ENCODE measurements at places on chromosomes 4 and X.

- DNase-seq, result no peak
These were observed 51.1 kb downstream of the SH3KBP1 start for GRCh38 chrX:19836337-19836736.

DNA sequence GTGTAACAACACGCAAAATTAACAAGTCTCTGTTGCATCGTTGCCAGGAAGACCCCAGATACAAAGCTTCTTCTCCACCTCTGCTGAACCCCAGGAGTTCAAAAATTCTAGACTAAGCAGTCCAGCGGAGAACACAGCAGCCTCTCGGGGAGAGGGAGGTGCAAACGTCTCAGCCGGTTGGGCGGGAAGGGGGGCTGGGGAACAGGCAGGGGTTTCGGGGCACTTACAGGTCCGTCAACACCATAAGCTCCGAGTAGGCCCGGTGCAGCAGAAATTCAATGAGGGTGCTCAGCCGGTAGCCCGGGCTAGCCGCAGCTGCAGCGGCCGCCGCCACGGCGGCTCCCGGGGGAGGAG, 394 bp downstream of the MED14 start:
- no peak for DNase-seq

DNA sequence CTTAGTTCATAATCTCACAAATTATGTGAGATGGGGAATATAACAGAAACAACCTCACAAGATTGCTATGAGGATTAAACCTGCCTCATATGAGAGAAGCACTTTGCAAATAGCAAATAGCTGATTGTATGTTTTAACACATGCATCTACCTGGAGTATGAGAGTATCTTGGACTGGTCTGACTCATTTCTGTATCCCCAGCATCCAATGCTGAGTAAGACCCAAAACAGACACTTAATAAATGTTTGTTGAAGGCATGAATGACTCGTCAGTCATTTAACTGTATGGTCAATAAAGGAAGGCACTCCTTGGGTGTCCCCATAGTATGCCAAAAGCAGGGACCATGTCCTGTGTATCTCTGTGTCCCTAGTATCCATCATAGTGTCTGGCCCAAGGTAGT, 350.9 kb upstream of the F9 start:
- no peak for DNase-seq

GRCh38 chr4:26884486-26884988, 23.9 kb downstream of the STIM2 start:
- DNase-seq, result no peak

DNA sequence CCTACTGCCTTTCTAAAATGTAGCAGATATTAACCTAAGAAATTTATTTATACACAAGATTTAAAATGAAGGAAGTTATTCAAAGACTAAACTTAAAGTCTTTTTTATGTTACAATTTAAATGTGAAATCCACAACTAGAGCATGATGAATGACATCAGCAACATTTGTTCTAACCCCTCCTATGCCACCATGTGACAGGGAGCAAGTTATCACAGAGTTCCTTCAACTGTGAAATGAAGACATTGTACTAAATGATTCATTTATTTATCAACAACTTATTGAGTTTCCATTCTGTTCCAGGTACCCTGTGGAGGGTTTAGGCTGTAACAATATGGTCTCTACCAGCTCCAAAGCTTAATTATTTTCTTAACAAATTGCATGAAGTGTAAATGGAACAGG, 76.9 kb downstream of the SLC39A8 start:
- DNase-seq, result no peak

GRCh38 chr4:94962484-94962883, 204.7 kb downstream of the BMPR1B start:
- no peak for DNase-seq

GRCh38 chr4:54719378-54719777, 61.6 kb downstream of the KIT start:
- no peak for DNase-seq

GRCh38 chr4:139602776-139603360, 46.8 kb upstream of the SETD7 start:
- DNase-seq, result no peak

GRCh38 chr4:152211936-152212653, 323.8 kb downstream of the FBXW7 start:
- DNase-seq, result no peak

DNA sequence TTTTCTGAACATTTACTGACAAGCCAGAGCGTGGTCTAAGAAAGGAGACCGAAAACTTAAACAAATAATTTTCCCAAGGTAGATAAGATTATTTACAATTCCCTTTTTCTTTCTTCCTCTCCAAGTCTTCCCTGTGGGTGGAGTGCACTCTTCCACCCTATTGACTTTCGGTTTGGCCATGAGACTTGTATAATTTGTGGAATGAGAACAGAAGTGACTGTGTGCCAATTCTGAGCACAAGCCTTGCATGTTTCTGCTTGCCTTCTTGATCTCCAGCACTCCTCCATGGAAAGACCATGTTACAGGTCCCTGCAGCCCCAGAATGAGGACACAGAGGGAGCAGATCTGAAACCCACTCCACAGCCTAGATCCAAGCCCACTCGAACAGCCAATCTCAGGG, 150.0 kb upstream of the HPGD start:
- no peak for DNase-seq

GRCh38 chr4:40122941-40123340, 66.3 kb downstream of the N4BP2 start:
- no peak for DNase-seq

DNA sequence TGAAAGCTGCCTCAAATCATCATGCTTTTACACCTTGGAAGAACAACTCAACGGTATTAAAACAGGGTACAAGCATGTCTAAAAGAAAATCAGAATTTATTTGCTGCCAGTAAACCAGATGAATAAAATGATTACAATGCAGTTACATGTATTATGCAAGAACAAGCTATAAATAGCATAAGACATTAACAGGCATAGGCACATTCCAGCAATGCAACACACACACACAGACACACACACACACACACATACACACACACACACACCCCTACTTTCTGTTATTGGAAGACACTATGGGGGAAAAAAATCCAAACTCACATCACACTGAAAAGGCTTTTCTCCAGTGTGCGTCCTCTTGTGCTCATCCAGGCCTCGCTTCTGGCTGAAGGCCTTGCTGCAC, 212.5 kb downstream of the PRDM5 start:
- DNase-seq, result no peak

DNA sequence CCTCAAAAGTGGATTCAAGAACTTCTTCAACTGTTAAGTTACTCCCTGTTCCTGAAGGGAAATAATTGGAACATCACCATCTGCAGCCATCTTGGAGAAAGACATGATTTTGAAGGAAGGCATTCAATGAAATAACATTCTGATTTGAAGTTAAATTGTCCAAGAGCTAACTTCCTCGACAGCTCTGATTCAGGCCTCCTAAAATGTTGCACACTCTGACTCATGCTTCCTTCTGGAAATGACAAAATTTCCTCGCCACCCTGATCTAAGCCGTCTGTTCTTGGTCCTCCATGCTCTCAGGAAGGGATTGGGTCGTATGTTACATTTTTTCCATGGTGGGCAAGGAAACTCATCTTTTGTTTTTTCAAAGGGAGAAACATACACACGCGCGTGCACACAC, 496.9 kb upstream of the DIPK2B start:
- DNase-seq, result no peak

DNA sequence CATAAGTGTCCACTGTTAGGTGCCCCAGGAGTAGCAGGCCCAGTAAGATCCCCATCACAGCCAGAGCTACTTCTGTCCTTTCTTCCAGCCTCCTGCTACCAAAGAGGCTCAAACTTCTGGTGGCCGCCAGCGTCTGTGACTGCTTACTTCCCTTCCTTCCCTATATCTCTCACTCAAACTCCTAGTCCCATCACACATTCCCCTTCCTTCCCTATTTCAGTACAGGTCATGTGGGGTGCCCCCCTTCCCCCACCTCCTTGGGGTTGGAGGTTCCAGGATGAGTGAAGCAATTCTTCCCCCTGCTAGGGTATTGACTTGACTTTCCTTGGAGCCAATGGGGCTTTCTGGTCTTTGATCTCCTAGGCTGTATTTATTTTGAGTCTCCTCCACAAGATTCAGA, at the start of gene VSIG4:
TSS of gene VSIG4 (minus strand) at position 137 of the 400 bp plus-strand sequence. CDS start at position 55, 82 bp downstream.
- DNase-seq, result no peak

DNA sequence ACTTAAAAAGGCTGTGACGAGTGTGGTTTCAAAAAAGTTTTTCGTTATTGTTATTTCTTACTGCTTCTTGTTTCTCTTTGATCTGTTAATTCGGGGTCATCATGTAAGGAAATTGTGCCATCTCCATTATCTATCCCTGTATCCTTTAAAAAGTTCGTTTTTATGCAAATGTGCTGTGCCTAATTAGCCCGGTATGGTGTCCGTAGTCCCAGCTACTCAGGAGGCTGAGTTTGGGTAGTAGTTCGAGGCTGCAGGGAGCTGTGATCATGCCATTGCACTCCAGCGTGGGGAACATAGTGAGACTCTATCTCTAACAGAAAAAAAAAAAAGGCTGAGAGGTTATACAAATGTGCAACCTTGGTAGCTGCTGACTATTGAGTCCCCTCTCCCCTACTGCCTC, 45.1 kb downstream of the ARL9 start:
- DNase-seq, result no peak

- no peak for DNase-seq
These were observed 9.6 kb downstream of the CC2D2A start for GRCh38 chr4:15479089-15479912.

DNA sequence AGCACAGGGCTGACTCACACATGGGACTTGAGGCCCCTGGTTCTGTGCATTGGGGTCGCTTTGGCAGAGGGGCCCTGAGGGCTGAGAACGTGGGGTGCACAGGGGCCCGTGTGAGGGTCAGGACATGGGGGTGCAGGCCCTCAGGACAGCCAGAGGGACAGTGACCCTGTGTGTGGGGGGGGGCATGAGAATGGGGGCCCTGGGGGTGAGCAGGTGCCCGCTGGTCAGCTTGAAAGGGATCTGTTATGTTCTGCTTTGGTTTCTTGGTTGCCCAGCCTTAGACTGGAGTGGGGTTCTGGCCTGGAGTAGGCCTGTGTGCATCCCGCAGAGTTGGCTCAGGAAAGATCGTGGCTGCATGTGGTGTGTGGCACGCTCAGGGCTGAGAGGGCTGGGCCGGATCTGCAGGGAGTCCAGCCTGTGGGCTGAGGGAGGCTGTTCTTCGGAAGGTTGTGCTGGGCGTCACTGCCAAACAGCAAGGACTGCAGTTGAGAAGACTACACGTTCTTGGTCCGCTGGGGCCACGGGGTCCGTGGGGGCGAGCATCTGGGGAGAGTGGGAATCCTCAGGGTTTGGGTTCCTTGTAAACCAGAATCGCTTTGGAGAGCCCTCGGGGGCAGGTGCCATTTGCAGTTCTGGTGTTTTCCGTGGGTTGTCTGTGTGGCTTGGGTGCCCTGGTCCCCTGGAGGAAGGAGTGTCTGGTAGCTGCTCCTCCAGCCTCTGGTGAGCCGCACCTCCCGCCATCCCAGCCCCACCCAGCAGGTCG, 15.2 kb upstream of the UVSSA start:
- DNase-seq, result no peak

GRCh38 chr4:107824350-107825071, at the start of gene SGMS2:
SGMS2 (plus strand) TSS chr4:107824932; CDS start chr4:107895554, 70,622 bp downstream.
- DNase-seq, result peak; percentile 45

GRCh38 chr4:69224891-69225290, 10.3 kb upstream of the UGT2B11 start:
- DNase-seq, result no peak

DNA sequence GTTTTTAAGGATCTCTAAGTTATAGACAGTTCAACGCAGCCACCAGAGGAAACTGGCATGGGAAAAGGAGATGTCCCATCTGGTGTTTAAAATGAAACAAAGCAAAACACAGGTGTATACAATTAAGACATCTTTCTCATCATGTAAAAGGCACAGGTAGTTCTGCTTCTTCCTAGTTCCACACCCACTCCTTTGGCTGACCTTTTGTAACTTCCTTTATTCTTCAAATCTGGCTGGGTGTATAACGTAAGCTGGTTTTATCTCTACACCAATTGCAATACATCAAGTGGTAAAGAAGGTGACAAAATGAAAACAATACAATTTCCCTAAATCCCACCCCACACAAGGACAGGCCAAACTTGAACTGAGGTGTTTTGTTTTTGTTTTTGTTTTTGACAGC, 27.3 kb upstream of the FBXW7 start:
- DNase-seq, result no peak

GRCh38 chr4:105543881-105544280, 8.5 kb upstream of the ARHGEF38 start:
- DNase-seq, result no peak

DNA sequence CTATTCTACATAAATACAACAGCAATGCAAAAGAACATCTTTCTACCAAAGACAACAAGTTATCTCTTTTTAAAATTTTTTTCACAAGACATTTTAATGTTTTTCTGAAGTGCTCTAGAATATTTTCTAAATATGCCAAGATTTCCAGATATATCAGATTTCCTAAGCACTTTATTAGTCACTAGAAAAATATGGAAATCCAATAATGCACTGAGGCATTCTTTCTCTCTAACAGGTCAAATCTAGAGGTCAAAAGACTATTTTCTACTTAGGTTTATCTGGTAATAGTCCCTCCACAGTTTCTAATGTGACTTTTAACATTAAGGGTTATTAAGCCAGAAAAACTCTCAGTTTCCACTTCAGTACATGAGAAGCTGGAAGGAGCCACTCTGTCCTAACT, 1041.2 kb upstream of the INTU start:
- DNase-seq, result no peak

GRCh38 chr4:7694324-7694723, 245.3 kb downstream of the AFAP1 start:
- no peak for DNase-seq

- DNase-seq, result no peak
These were observed 43.3 kb downstream of the BMPR1B start for GRCh38 chr4:94801016-94801415.

GRCh38 chr4:79232540-79232939, 93.3 kb downstream of the NAA11 start:
- DNase-seq, result no peak

DNA sequence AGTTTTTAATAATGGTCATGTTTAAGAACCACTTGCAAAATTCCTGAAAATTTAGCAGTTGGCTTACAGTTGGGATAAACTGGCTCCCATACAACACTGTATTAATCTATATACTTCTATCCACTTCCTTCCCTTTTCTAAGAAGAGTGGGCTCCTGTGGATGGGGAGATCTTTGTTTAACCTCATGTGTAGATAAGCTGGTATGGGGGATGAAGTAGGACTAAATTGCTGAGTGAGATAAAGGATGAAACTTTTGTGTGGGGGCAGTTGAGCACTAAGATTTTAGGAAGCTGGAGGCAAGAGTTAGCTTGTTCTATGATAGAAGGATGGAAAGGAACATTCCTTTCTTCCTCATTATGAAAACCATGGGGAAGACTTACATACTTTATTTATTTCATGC, 54.6 kb upstream of the ATP8A1 start:
- DNase-seq, result no peak

GRCh38 chr4:95417531-95417930, 131.2 kb downstream of the UNC5C start:
- no peak for DNase-seq

GRCh38 chr4:132063829-132064228, 1085.3 kb upstream of the PCDH10 start:
- no peak for DNase-seq

Data from stimulated activated naive B cell treated with anti-CD40 and anti-IgM and Interleukin-4, amounts not matched to agents 10 μg/mL and 1 μg/mL and 100 μg/mL, for 72 hours (primary cell).